ENCODE measurements at places on chromosomes 5 and 9.

GRCh38 chr5:134100283-134101091 is 14.0 kb upstream of the TCF7 start:
- DNase-seq = peak; percentile 90

- no peak for DNase-seq
Measured at GRCh38 chr5:757346-757930, 27.1 kb downstream of the ZDHHC11B start.

GRCh38 chr5:22258139-22258538 is 595.0 kb downstream of the CDH12 start:
- DNase-seq = no peak

GRCh38 chr9:38194870-38195269 is 125.8 kb upstream of the SHB start:
- DNase-seq = no peak

DNA sequence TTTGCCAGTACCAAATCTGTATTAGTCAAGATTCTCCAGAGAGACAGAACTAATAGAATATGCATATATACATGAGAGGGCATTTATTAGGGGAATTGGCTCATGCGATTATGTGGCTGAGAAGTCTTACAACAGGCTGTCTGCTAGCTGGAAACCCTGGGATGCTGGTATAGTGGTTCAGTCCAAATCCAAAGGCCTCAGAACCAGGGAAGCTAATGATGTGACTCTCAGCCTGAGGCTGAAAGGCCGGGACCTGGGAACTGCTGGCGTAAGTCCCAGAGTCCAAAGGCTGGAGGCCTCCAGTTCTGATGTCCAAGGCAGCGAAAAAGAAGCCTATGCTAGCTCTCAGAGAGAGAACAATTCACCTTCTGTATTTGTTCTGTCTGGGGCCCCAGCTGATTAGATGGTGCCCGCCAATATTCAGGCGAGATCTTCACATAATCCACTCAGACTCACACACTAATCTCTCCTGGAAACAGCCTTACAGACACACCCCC is 84.1 kb downstream of the KIAA1958 start:
- peak; percentile 29 for DNase-seq

- DNase-seq = no peak
Measured at GRCh38 chr9:131271506-131271931, 4.8 kb downstream of the FAM78A start.

DNA sequence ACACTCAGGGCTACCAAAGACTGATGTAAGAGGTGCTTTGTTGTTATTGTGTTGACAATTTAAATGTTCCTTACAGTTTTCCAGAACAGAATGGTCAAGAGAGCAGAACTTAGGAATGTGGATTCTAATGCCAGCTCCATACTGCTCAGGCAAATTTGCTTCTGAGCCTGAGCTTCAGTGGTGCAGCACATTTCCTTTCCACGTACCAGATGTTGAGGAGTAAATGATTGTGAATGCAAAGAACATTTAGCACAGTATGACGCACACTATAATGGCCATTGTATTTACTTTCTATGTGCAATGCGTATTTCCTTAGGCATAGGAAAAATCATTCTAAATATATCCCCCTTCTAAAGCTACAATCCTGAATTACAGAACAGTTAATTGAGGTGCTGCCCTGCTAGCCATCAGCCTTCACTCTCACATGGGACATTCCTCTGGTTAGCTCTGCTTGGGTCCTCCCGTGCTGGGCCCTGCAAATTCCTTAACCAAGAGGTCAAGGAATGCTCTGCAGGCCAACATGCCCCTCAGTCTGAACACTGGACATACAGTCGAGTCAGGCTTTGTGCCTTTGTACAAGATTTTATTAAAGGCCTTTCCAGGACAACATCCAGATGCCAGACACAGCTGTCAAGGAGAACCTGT is 21.1 kb upstream of the TMEM174 start:
- DNase-seq = peak; percentile 18
